ENCODE measurements at places on chromosomes 3 and 15. TPM values are rescaled to one million over a fixed set of nuclear protein-coding genes. Genes with fewer than 3 reads are reported as not detected.

DNA sequence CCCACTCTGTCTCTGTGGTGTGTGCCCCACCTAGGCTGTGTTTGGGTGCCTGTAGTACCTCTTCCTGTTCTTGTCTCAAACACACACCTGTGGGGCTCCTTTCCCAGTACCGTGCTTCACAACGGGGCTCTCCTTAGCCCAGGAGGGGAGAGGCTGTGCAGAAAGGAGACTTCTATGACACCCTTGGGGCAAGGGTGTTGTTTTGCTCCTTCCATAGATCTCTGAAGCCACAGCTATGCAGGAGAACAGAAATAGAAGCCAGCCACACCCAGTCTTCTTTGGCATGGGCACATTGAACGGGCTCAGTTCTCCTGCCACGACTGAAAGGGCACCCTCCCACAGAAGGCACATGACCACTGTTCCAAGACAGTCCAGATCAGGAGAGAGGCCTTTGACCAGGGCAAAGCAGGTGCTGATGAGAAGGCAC is 74.3 kb downstream of the LIPC start:
- DNase-seq: no peak

- no peak for DNase-seq
Measured at GRCh38 chr15:39549912-39550311, 31.0 kb upstream of the THBS1 start.

The INAFM2 gene
- 22.8 TPM for total RNA-seq

DNA sequence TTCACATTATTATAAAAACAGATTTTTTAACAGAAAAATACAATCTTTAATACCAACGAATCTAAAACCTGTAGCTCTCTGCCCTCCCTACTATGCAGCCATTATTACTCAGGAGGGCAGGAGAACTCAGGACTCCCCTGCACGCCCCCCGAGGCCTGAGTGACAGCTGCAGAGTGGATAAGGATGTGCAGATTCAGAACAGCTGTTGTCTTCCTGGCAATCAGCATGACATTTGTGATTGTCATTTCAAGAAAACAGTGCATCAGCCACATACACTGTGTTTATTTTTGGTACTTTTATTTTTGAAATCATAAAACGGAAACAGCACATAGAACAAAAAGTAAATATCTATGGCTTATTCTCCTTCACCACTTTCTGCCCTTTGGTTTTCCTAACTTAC is 450.8 kb downstream of the OCA2 start:
- no peak for DNase-seq

DNA sequence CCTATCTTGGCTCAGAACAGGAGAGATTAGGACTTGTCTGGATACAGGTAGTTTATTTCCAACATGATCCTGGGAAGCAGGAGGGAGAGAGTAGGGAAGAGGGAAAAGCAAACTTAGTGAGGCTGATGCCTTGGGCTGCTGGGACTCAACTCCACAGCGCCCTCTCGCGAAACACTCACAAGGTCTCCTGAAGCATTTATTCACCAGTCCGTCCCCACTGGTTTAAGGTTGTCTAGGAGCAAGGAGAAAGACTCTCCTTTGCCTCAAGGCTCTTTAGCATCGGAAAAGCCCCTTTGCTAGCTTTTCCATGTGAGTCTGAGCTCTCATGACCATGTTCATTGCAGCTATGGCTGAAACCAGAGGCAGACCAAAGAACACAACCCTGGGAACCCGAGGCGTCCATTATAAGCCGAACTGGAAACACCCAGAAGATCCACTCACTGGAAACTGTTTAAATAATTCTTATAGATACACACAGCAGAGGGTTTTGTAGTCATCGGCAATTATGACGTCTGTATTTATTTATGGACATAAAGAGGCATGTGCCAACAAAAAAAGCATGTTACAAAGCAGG is 244.5 kb downstream of the CD47 start:
- DNase-seq: peak; percentile 66

GRCh38 chr3:45597171-45597570 is 2.6 kb downstream of the LIMD1 start:
- DNase-seq: peak; percentile 24

- DNase-seq: no peak
Measured at GRCh38 chr15:31221936-31222515, 104.6 kb upstream of the KLF13 start.

DNA sequence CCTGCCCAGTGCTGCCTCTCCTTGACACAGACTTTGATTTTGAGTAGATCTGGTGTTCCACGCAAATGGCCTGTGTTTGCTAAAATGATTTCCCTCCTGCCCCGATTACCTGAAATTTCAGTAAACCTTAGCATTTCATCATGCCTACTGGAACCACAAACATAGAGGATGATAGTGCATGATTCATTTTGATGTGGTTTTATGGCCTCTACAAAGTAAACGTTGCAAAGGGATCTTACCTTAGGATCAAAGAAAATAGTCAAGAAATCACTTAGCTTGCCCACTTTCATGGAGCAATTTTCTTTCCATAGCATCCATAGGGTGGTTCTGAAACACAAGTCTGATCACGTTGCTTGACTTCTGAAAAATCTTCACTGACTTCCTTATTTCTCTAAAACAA is 524.6 kb upstream of the ATP11B start:
- no peak for DNase-seq

GRCh38 chr3:59899061-59899460 is 849.2 kb upstream of the CFAP20DC start:
- no peak for DNase-seq

The SCAMP5 gene
- not detected for total RNA-seq

DNA sequence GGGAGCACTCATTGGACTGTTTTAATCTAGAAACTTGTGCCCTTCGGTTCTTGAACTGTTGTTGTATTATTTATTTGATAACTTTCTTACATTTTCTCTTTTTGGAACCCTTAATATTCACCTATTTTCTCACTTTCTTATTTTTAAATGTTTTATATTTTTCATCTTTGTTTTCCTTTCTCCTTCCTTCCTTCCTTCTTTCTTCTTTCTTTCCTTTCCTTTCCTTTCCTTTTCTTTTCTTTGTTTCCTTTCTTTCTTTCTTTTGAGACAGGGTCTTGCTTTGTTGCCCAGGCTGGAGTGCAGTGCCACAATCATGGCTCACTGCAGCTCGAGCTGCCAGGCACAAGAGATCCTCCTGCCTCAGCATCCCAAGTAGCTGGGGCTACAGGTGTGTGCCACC is 108.5 kb downstream of the TBC1D2B start:
- no peak for DNase-seq

- DNase-seq: no peak
Measured at GRCh38 chr3:3038201-3038991, 71.8 kb downstream of the IL5RA start.

The MESP1 gene
- total RNA-seq: 12.5 TPM

- DNase-seq: no peak
Measured at GRCh38 chr15:59174151-59174834, 32.4 kb upstream of the LDHAL6B start.

The SYNM gene
- total RNA-seq: 217 TPM

GRCh38 chr3:43102773-43103480 is 3.0 kb downstream of the POMGNT2 start:
- no peak for DNase-seq

GRCh38 chr15:89794627-89795241 is 18.6 kb downstream of the MESP2 start:
- no peak for DNase-seq

The TRANK1 gene
- 113 TPM for total RNA-seq

All from transverse colon (tissue), 4 donors.